ENCODE measurements at places on chromosomes 13 and 19. TPM values are rescaled to one million over a fixed set of nuclear protein-coding genes. Genes with fewer than 3 reads are reported as not detected.

DNA sequence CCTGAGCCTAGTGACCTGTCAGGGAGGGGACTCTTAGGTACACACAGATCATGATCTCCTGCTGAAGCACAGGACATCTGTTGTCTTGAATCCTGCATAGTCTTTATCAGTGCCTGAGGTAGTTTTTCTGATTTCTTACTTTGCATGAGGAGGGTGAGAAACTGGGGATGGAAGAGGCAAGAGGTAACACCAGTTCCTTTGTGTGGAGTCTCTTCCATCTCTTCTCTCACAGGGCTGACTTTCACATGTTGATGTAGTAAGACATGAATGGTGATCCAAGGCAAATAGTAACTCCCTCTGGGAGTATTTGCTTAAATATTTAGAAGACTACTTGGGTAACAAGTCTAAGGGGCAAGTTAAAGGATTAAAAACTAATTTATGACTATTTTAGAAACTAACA is 9.5 kb downstream of the NBEA start:
- no peak for DNase-seq
- no peaks in the 10 kb centered on the region for H3K4me1 ChIP-seq
- no peak overlapping the region for H3K4me3 ChIP-seq
- no peaks in the 10 kb centered on the region for H3K27me3 ChIP-seq
- H3K36me3 ChIP-seq, result no peaks in the 10 kb centered on the region
- H3K27ac ChIP-seq, result no peak overlapping the region

- H3K27me3 ChIP-seq, result no peaks in the 10 kb centered on the region
- H3K4me3 ChIP-seq, result no peak overlapping the region
- H3K36me3 ChIP-seq, result no peaks in the 10 kb centered on the region
These were observed 249.3 kb upstream of the HTR2A start for GRCh38 chr13:47146136-47146535.

- no peaks in the 10 kb centered on the region for H3K27me3 ChIP-seq
- no peak for DNase-seq
- H3K36me3 ChIP-seq, result no peaks in the 10 kb centered on the region
- H3K4me3 ChIP-seq, result no peak overlapping the region
These were observed 32.9 kb downstream of the NAXD start for GRCh38 chr13:110648146-110648819.

DNA sequence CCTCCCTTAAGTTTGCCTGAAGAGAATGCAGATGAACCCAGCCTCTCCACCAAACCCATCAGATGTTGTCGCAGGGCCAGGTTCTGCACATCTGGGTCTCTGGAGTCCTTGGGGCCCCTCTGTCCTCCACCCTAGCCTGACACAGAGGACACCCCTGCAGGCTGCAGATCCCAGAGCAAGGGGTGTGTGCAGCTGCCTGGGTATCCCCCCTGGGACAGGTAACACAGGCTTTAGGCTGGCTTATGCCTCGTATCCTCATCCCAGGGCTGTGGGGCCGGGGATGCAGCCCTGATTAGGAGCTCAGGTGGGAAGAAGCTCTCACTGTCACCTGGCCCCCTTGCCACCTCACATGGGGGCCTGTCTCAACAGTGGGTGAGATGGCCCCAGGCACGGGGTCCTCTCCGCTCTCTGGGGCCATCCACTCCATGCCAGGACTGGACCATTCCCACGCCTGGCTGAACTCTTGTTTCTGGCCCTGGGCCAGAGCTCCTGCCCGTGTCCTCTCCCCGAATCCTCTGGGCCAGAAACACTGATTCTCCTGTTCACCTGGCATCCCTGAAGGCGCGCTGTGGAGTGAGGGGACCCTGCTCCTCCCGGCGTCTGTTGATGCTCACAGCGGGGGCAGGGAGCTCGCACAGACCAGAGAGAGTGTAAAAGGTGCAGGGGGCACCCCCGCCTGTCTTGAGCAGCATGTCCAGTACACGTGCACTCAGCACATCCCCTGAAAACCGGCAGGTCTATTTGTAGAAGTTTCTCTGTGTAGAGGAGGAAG is 38.7 kb upstream of the TPM4 start:
- no peak overlapping the region for H3K27ac ChIP-seq
- H3K36me3 ChIP-seq, result no peaks in the 10 kb centered on the region
- H3K4me3 ChIP-seq, result no peak overlapping the region
- DNase-seq, result no peak
- H3K27me3 ChIP-seq, result no peaks in the 10 kb centered on the region
- H3K4me1 ChIP-seq, result no peaks in the 10 kb centered on the region

GRCh38 chr19:36679455-36679854 is 8.0 kb upstream of the ZNF567 start:
- no peaks in the 10 kb centered on the region for H3K4me1 ChIP-seq
- no peak overlapping the region for H3K4me3 ChIP-seq
- no peaks in the 10 kb centered on the region for H3K27me3 ChIP-seq
- H3K27ac ChIP-seq, result no peak overlapping the region

DNA sequence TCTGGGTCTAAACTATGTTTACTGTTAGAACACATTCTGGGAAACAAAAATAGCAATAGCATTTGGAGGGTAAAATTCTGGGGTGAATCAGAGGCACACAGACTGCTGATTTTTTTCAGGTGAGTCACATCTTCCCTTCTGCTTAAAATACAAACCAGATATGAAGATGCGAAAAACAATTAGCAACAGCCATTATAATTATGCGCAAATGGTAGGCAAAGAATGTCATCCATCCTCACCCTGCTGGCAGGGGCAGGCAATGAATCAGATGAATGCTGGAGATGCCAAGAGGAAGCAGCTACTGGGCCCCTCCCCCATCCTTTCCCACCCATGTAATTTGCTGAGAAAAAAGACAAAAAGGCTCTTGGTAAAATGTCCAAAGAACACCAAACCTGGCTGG is 282.9 kb downstream of the KLF5 start:
- no peaks in the 10 kb centered on the region for H3K36me3 ChIP-seq
- H3K27ac ChIP-seq, result no peak overlapping the region
- no peak for DNase-seq
- H3K27me3 ChIP-seq, result no peaks in the 10 kb centered on the region
- H3K4me3 ChIP-seq, result no peak overlapping the region

DNA sequence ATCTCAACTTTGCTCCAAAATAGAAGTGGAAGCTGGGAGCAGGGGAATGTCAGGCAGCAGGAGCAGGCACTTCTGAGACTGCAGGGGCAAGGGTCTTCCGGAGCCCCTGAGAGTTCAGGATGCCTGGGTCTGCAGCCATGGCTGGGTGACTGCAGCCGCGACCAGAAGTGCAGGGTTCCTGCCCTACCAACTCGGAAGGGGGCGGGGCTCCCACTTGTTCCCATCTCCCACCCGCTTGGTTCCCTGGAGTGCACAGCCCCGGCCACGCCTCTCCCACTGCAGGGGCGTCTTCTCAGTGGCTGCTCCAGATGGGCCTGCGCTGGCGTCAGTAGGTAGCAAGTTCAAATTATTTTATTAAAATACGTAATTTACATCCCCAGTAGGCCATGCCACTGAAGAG is 1631.7 kb downstream of the OLFM4 start:
- no peak for DNase-seq
- no peaks in the 10 kb centered on the region for H3K27me3 ChIP-seq
- H3K27ac ChIP-seq, result no peak overlapping the region
- no peaks in the 10 kb centered on the region for H3K4me1 ChIP-seq

- H3K27me3 ChIP-seq, result no peaks in the 10 kb centered on the region
- no peak within 1 kb of the TSS for H3K4me3 ChIP-seq
- no peaks in the 10 kb centered on the region for H3K36me3 ChIP-seq
These were observed at the start of gene KCNJ14 for GRCh38 chr19:48455171-48455907. Gene KCNJ14, plus strand, starts transcription at chr19:48455574. Its CDS starts 6,151 bp downstream, at chr19:48461725.

- H3K36me3 ChIP-seq, result no peaks in the 10 kb centered on the region
- no peak for DNase-seq
- H3K27me3 ChIP-seq, result peaks cover 27% of the 10 kb centered on the region
- H3K4me3 ChIP-seq, result no peak overlapping the region
These were observed 51.9 kb downstream of the CELF5 start for GRCh38 chr19:3276341-3276799.

- H3K27me3 ChIP-seq, result no peaks in the 10 kb centered on the region
- H3K4me1 ChIP-seq, result no peaks in the 10 kb centered on the region
These were observed 12.3 kb upstream of the CADM4 start for GRCh38 chr19:43651758-43652545.

DNA sequence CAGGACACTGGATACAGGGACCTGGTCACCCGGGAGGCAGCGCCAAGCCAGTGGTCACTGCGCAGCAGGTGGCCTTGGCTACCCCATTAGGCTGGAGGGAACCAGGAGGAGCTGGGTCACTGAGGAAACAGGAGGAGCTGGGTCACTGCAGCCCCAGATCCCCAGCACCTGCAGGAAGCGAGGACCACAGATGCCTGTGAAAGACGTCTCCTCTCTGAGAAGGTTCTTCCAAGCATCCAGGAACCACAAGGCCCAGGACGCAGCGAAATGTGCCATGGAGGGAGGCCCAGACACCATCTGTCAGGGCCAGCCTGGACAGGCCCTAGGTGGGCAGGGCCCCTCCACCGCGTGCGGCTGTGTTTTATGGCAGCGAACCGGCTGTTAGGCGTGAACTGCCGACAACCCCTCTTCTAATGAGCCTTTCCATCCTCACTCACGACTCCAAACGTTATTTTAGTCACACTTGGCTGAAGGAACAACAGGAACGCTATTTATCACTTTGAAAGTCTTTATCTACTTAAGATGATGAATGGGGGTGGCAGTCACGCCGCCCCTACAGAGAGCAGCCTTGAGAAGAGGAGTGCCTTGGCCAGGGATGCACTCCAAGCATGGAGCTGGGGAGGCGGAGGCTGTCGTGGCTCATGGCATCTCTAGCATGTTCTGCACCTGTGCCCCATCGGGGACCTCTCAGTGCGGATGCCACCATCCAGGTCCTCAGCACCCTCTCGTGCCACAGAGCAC is 53.3 kb downstream of the CEBPG start:
- H3K4me3 ChIP-seq, result no peak overlapping the region
- DNase-seq, result no peak
- H3K27me3 ChIP-seq, result no peaks in the 10 kb centered on the region
- H3K4me1 ChIP-seq, result no peaks in the 10 kb centered on the region
- no peak overlapping the region for H3K27ac ChIP-seq

DNA sequence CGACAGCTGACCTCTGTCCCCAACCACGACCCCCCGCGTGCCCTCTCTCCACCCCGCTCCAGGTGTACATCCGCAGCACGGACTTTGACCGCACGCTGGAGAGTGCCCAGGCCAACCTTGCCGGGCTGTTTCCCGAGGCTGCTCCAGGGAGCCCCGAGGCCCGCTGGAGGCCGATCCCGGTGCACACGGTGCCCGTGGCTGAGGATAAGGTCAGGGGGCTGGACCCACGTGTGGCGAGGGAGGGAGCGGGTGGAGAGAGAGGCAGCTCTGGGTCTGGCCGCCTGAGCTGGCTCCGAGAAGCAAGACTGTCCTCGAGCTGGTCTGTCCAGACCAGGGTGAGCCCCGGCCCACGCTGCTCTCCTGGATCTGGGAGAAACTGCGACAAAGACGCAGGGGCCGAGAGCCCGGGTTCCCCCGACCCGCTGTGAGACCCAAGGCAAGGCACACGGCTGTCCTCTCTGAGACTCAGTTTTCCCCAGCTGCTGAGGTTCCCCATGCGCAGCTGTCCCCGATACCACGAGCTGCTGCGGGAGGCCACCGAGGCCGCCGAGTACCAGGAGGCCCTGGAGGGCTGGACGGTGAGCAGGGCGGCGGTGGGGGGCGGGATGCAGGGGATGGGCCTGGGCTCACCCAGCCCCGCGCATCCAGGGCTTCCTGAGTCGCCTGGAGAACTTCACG is 1.5 kb downstream of the ACP4 start:
- no peak for DNase-seq
- no peak overlapping the region for H3K27ac ChIP-seq
- no peaks in the 10 kb centered on the region for H3K4me1 ChIP-seq
- H3K27me3 ChIP-seq, result no peaks in the 10 kb centered on the region
- H3K4me3 ChIP-seq, result no peak overlapping the region
- no peaks in the 10 kb centered on the region for H3K36me3 ChIP-seq

DNA sequence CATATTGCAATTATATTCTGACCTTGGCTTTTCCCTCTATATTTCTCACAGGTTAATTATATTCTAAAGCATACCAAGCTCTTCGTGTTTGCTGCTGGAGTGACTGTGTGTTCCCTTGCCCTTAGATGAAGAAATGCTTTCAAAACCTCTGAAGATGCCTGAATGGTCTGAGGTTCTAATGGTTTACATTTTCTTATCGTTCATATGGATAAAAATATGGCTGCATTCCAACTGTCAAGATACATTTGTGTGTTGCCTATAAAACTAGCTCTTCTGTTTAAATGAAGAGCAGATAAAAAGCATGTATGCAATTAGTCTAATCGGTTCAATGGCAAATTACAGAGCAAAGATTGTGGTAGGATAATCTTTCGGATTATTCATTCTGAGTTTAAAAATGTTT is 68.4 kb upstream of the ANKRD10 start:
- no peak overlapping the region for H3K4me3 ChIP-seq
- no peak for DNase-seq
- H3K27ac ChIP-seq, result no peak overlapping the region
- no peaks in the 10 kb centered on the region for H3K4me1 ChIP-seq
- peaks cover 4% of the 10 kb centered on the region for H3K27me3 ChIP-seq

GRCh38 chr13:89738072-89738471 is 1609.4 kb upstream of the MIR17HG start:
- no peak overlapping the region for H3K4me3 ChIP-seq
- no peaks in the 10 kb centered on the region for H3K36me3 ChIP-seq
- no peak for DNase-seq
- H3K27me3 ChIP-seq, result no peaks in the 10 kb centered on the region

- no peaks in the 10 kb centered on the region for H3K36me3 ChIP-seq
- no peak overlapping the region for H3K4me3 ChIP-seq
- no peaks in the 10 kb centered on the region for H3K27me3 ChIP-seq
These were observed 25.5 kb upstream of the FBXO17 start for GRCh38 chr19:39001041-39001440.

DNA sequence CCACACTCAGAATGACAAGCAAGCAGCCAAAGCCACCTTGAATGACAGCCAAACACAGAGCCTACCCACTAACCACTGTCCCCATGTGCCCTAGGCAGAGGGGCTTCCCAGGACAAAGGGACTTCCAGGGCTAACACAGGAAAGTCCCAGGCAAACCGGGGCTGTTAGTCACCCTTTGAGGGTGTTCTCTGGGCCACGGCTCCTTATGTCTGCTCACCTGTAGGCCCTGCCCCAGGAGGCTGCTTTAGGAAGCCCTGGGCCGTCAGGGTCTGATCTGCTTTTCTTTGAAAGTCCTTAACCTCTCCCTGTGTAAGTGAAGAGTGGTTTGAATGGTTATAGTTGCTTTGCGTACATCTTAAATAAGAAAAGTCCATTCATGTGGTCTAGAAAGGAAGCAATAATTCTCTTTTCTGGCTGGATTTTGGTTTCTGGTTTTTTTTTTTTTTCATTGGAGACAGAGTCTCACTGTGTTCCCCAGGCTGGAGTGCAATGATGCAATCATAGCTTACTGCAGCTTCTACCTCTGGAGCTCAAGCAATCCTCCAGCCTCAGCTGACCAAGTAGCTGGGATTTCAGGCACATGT is 161.4 kb downstream of the EFNB2 start:
- no peaks in the 10 kb centered on the region for H3K36me3 ChIP-seq
- no peak for DNase-seq
- H3K4me3 ChIP-seq, result no peak overlapping the region
- H3K27me3 ChIP-seq, result no peaks in the 10 kb centered on the region

- no peaks in the 10 kb centered on the region for H3K36me3 ChIP-seq
- H3K4me3 ChIP-seq, result no peak overlapping the region
- H3K27ac ChIP-seq, result no peak overlapping the region
These were observed 343.2 kb downstream of the KCNRG start for GRCh38 chr13:50358231-50359040.

The ERFL gene
- not detected for total RNA-seq

The SUCLA2 gene
- total RNA-seq, result 37.0 TPM

The SOHLH2 gene
- total RNA-seq, result 0.31 TPM

The VSIG10L gene
- total RNA-seq, result 2.5 TPM

The RFPL4A gene
- total RNA-seq, result not detected

The CYP2S1 gene
- 1.6 TPM for total RNA-seq

The PRODH2 gene
- not detected for total RNA-seq

The MBD3L3 gene
- total RNA-seq, result not detected

The POSTN gene
- 20.0 TPM for total RNA-seq

The PCDH8 gene
- 0.06 TPM for total RNA-seq

The FBXO27 gene
- total RNA-seq, result 1.8 TPM

The GPR12 gene
- not detected for total RNA-seq

The PSG11 gene
- total RNA-seq, result not detected

The KLK3 gene
- 0.31 TPM for total RNA-seq

Measured in adrenal gland (tissue), 19 donors.